ENCODE measurements at places on chromosomes 1 and 21.

GRCh38 chr1:236545621-236546169 lies 21.9 kb downstream of the LGALS8 start:
- no peak overlapping the region for H3K4me3 ChIP-seq
- DNase-seq = no peak
- H3K27ac ChIP-seq = peak overlapping the region; percentile 20
- no peaks in the 10 kb centered on the region for H3K27me3 ChIP-seq

GRCh38 chr21:45522986-45523385 lies 19.3 kb downstream of the SLC19A1 start:
- H3K4me1 ChIP-seq = peaks cover 2% of the 10 kb centered on the region
- peaks cover 4% of the 10 kb centered on the region for H3K36me3 ChIP-seq
- H3K27me3 ChIP-seq = no peaks in the 10 kb centered on the region
- no peak overlapping the region for H3K27ac ChIP-seq

DNA sequence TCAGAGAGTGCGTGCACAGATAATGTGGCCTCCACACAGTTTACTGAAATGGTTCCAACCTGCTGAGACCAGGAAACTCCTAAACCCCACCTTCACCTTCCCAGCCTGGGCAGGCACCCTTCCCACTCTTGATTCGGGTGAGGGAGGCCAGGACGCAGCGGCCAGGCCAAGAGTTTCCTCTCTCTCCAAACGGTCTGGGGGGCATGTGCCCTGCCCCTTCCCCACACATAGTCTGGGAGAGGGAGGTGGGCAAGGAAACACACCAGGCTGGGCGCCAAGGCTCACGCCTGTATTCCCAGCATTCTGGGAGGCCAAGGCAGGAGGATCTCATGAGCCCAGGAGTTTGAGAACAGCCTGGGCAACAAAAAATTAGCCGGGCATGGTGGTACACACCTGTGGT lies 9.6 kb downstream of the TNFRSF8 start:
- peaks cover 68% of the 10 kb centered on the region for H3K27me3 ChIP-seq
- peaks cover 34% of the 10 kb centered on the region for H3K4me1 ChIP-seq
- peaks cover 3% of the 10 kb centered on the region for H3K36me3 ChIP-seq
- DNase-seq = no peak
- no peak overlapping the region for H3K27ac ChIP-seq

DNA sequence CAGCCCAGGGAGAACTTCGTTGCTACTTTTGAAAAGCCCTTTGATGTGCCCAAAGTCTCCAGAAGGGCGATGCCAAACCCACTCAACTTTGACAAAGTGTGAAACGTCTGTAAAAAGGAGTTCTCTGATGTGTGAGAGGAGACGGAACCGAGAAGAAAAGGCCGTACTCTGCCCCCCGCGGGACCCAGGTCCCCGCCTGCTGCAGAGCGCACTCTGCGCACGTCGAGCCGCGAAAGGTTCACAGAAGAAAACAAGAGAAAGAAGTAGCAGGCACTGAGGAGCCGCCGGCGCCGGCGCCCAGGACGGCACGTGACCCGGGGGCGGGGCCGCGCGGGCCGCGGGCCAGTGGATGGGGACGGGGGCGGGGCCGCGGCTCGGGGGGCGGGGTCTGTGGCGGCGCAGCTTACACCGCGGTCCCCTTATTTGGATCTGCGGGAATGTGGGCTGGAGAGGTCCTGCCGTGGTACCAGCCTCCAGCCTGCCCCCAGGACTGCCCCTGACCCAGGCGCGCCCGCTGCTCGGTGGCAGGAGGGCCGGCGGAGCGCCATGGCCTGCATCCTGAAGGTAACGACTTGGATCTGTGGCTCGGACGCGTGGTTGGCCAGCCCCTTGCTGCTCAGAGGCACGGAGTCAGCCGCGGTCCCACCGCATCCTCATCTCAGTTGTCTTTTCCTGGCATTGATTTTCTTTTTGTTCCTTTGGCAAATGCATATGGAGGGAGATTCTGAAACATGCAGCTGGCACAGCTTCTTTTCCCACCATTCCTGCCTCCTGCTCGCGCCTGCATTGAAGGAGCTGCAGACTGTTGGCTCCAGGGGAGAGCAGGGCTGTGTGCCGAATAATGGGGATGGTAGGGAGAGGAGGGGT lies at the start of gene ST6GALNAC3:
Gene ST6GALNAC3, plus strand, starts transcription at position 426 of the 867 bp plus-strand sequence.
- H3K27me3 ChIP-seq = no peaks in the 10 kb centered on the region
- DNase-seq = peak; percentile 30
- peaks cover 6% of the 10 kb centered on the region for H3K36me3 ChIP-seq

DNA sequence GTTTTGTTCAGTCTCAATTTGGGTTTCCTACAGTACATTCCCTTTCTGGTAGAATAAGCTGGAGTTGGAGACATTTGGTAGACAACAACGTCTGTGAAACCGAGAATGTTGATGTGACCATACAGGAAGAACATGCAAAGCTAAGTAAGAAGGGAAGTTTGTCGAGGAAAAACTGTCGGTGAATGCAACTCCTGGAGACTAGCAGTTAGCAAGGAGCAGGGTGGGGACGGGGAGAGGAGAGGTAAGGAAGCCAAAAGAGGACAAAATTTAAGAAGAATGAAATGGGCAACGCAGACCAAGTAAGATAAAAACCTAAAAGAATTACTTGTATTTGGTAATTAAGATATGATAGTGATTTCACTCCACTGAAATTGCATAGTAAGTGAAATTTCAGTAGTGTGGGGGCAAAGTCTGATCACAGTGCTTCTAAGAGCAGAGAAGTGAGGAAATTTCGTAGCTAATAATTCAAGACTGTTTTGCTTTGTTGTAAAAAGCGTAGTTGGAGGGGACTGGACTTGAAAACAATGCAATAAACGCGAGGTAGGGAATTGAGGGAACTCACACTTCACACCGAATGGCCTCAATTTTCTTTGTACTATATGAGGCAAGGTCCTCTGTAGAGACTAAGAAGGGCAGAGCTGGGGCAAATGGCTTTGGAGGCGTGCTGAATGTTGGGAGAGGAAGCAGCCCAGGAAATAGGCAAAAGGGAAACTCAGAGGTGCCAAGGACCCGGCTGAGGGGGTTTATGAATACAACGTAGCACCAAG lies 787 bp upstream of the GIPC2 start:
- peaks cover 61% of the 10 kb centered on the region for H3K27me3 ChIP-seq
- DNase-seq = no peak

DNA sequence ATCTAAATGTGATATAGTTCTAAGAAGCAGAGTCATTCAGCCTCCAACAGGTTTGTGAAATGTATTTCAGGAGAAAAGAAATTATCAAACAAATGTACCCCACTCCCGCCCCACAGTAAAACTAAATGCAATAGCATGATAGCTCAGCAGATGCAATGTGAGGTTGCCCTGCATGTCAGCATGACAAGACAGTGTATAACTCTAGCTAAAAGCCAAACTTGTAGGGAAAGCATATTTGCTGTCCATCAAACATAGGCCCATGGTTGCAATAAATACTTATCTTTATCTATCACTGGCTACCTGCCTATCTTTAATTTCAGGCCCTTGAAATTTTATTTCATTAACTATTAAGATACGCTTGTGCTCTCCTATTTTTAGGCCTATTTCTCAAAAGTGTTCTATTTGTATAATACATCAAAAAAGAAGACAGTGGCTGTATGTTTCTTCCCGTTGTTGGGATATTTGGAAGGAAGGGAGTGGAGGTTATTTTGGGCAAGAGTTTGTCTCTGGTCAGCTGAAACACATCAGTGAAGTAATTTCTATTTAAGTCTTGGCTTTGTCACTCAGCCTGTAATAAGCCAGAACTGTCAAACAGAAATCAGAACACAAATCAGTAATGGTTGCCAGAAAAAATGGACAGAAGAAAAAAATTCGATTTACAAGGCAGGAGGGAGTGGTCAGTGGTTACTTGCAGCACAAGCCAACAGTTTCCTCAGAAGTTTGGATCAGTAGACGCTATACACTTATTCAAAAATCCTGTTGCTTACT lies 307.4 kb upstream of the ADGRL2 start:
- H3K4me3 ChIP-seq = no peak overlapping the region
- no peaks in the 10 kb centered on the region for H3K27me3 ChIP-seq
- no peak for DNase-seq
- no peaks in the 10 kb centered on the region for H3K4me1 ChIP-seq
- H3K27ac ChIP-seq = no peak overlapping the region
- H3K36me3 ChIP-seq = no peaks in the 10 kb centered on the region

- no peaks in the 10 kb centered on the region for H3K27me3 ChIP-seq
- peak overlapping the region; percentile 74 for H3K27ac ChIP-seq
- peak; percentile 57 for DNase-seq
- H3K4me3 ChIP-seq = peak overlapping the region; percentile 87
- H3K4me1 ChIP-seq = peaks cover 38% of the 10 kb centered on the region
- H3K36me3 ChIP-seq = peaks cover 18% of the 10 kb centered on the region
Measured at GRCh38 chr1:211577819-211578639, 932 bp downstream of the SLC30A1 start.

DNA sequence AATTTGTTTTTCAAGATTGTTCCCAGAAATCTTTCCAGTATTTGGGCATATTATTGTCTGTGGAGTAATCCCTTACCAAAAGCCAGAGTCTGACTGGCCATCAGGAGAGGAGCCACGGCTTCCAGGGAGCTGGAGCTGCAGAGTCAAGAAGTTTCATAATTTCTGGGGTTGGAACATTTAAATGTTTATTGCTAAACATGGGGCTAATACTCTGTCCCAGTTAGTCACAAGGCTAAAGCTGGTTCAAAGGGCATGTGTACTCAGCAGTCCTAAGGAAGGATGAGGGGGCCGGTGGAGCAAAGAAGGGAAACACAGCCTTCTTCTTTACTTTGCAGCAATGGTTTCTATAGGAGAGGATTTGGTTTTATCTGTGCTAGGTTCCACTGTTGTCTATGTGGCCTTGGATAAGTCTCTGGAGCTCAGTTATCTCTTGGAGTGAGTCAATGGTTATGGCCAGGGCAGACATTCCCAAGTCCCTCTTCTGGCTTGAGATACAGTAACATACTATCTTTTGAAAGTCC lies 9.5 kb downstream of the DENND2D start:
- peaks cover 93% of the 10 kb centered on the region for H3K4me1 ChIP-seq
- peaks cover 96% of the 10 kb centered on the region for H3K36me3 ChIP-seq
- no peak for DNase-seq
- no peaks in the 10 kb centered on the region for H3K27me3 ChIP-seq
- no peak overlapping the region for H3K4me3 ChIP-seq

- DNase-seq = no peak
- H3K4me3 ChIP-seq = no peak overlapping the region
- H3K27me3 ChIP-seq = no peaks in the 10 kb centered on the region
- H3K27ac ChIP-seq = no peak overlapping the region
Measured at GRCh38 chr1:188991221-188991930, 1486.3 kb downstream of the BRINP3 start.

- H3K4me3 ChIP-seq = no peak overlapping the region
- H3K27me3 ChIP-seq = no peaks in the 10 kb centered on the region
- H3K36me3 ChIP-seq = no peaks in the 10 kb centered on the region
- no peak for DNase-seq
Measured at GRCh38 chr1:208544053-208544452, 299.9 kb upstream of the PLXNA2 start.

- peaks cover 23% of the 10 kb centered on the region for H3K4me1 ChIP-seq
- peaks cover 21% of the 10 kb centered on the region for H3K27me3 ChIP-seq
- H3K4me3 ChIP-seq = peak overlapping the region; percentile 84
- H3K27ac ChIP-seq = no peak overlapping the region
Measured at GRCh38 chr1:113390871-113391648, 745 bp downstream of the MAGI3 start.

GRCh38 chr1:110674337-110675059 lies at the start of gene KCNA3:
Gene KCNA3, minus strand, starts transcription at chr1:110674940. Its CDS starts 131 bp downstream, at chr1:110674809.
- H3K4me3 ChIP-seq = peak within 1 kb of the TSS; percentile 99
- H3K27ac ChIP-seq = peak within 1 kb of the TSS; percentile 100
- H3K27me3 ChIP-seq = no peaks in the 10 kb centered on the region
- peak; percentile 66 for DNase-seq
- peaks cover 47% of the 10 kb centered on the region for H3K4me1 ChIP-seq

DNA sequence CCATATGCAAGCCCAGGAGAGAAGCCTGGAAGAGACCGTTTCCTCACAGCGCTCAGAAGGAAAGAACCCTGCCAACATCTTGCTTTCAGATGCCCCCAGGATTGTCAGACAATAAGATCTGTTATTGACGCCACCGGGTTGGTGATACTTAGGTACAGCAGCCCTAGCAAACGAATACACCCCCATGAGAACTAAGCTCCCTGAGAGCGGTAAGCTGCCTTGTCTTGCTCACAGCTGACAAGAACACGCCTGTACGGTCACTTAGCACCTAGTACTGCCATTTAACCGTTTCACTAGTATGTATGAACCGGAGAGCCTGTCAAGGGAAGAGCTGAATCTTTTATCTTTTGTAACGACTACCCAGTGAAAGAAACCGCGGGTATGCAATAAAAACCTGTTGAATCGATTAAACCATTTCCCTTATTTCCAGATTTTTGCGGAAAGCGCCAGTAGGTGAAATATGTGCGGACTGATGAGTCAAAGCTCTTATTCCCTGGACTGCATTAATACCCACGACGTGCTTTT lies 619 bp upstream of the ZBTB8B start:
- peaks cover 57% of the 10 kb centered on the region for H3K27me3 ChIP-seq
- peak overlapping the region; percentile 67 for H3K4me3 ChIP-seq
- DNase-seq = no peak

GRCh38 chr1:87330057-87330884 lies 1.6 kb downstream of the LMO4 start:
- peak overlapping the region; percentile 97 for H3K4me3 ChIP-seq
- no peaks in the 10 kb centered on the region for H3K27me3 ChIP-seq
- peak overlapping the region; percentile 97 for H3K27ac ChIP-seq
